Activated T-helper 9 cell treated with anti-CD3 and anti-CD28 coated beads, Interleukin-2, amount 50 U/mL, for 16 hours (primary cell): ENCODE measurements at places on chromosomes 2 and 18.

- no peak for DNase-seq
Observed at GRCh38 chr2:20414806-20415205, 32.1 kb upstream of the RHOB start.

- no peak for DNase-seq
Observed at GRCh38 chr2:240209493-240209892, 69.0 kb upstream of the OTOS start.

- no peak for DNase-seq
Observed at GRCh38 chr2:62281663-62282062, 85.7 kb downstream of the B3GNT2 start.

- no peak for DNase-seq
Observed at GRCh38 chr2:120470041-120470965, 124.4 kb downstream of the INHBB start.

GRCh38 chr18:63316612-63317555, 2.7 kb downstream of the BCL2 start:
- DNase-seq, result no peak

GRCh38 chr2:232857158-232857563, 12.9 kb upstream of the SNORC start:
- DNase-seq, result no peak

GRCh38 chr2:197092431-197092830, 165.9 kb upstream of the PGAP1 start:
- DNase-seq, result no peak

- DNase-seq, result no peak
Observed at GRCh38 chr2:148901142-148901541, 26.1 kb downstream of the KIF5C start.

- no peak for DNase-seq
Observed at GRCh38 chr2:39484620-39485495, 47.8 kb upstream of the MAP4K3 start.

- DNase-seq, result no peak
Observed at GRCh38 chr2:168422584-168422983, 33.5 kb upstream of the CERS6 start.

GRCh38 chr2:129466389-129466788, 513.1 kb upstream of the RAB6C start:
- no peak for DNase-seq

- no peak for DNase-seq
Observed at GRCh38 chr2:78540255-78540654, 485.2 kb upstream of the REG3G start.
